Dorsolateral prefrontal cortex (tissue), 122 donors: ENCODE measurements at places on chromosomes 4 and X. TPM values are rescaled to one million over a fixed set of nuclear protein-coding genes. Genes with fewer than 3 reads are reported as not detected.
A peak's percentile ranks its signal among the peaks of the same experiment; 100 is the strongest.

DNA sequence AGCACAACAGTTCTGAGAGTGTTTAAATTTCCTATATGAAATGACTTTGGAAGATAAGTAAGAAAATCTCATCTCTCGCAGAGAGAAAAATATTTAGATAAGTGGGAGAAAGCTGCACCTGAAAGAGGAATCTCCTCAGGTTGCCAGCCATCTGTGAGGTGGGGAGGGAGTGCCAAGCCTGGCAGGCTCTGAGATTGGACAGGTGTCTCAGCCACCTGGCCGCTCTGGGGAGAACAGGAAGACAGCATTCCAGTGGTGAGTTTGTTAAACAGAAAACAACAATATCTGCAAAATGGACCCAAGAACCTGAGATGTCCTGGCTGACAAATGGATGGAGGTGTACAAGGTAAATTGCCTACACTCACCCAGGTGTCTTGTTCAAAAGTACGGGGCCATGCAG lies 31.3 kb downstream of the EMCN start:
- DNase-seq, result no peak

The SLC34A2 gene
- total RNA-seq, result not detected

The KCNIP4 gene
- 79.1 TPM for total RNA-seq

The GPR101 gene
- total RNA-seq, result not detected

- no peak for DNase-seq
Measured at GRCh38 chr4:93342738-93343137, 485.8 kb upstream of the ATOH1 start.

The KCND1 gene
- 4.5 TPM for total RNA-seq

DNA sequence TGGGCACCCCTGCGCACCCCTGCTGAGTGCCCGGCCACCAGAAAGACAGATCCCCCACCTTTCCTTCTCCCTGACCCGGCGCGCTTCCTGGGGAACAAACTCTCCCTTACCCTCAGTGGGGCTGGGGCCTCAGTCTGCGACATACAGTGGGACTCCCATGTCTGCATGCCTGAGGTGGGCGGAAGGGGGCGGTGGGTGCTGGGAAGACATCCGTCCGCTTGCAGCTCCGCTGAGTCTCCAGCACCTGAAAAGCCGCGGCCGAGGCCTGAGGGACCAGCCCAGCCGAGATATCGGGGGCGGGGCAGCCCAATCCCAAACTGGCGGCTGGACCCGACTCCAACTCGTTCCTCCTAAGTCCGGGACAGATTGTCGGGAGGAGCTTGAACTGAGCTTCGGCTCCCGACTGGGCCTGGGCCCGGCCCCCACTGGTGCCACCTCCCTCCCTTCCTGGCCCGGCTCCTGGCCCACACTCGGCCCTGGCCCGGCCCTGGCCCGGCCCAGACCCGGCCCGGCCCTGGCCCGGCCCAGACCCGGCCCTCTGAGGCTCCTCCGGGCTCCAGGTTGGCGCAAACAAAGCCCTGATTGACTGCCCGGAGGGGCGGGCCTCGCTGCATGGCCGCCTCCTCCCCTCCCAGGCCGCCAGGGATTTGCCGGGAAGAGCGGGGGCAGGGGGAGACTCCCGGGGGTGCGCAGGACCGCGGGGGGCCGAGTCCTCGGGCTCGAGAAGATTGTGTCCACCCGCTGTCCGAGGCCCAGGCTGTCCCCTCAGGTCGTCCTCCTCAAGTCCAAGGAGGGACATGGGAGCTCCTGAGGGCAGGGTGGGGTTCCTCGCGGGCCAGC lies 877 bp upstream of the SLC16A2 start:
- peak; percentile 54 for DNase-seq
